NCI-H524 treated with DMSO at 0.1 percent for 48 hours (cell line): ENCODE measurements at places on chromosomes 7 and 10.
A peak's percentile ranks its signal among the peaks of the same experiment; 100 is the strongest.

DNA sequence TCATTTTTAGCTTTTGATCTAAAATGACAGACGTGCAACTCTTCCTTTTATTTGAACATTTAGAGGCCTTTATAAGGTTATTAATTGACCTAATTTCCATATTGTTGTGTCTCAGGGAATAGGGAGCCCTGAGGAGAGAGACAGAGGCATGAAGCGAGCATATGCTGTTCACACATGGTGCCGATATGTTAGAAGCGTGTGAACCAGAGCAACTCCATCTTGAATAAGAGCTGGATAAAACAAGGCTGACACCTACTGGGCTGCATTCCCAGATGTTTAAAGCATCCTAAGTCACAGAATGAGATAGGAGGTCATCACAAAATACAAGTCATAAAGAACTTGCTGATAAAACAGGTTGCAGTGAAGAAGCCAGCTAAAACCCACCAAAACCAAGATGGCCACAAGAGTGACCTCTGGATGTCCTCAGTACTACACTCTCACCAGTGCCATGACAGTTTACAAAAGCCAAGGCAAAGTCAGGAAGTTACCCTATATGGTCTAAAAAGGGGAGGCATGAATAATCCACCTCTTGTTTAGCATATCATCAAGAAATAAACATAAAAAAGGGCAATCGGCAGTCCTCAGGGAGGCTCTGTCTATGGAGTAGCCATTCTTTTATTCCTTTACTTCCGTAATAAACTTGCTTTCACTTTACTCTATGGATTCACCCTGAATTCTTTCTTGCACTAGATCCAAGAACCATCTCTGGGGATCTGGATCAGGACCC lies 80.1 kb downstream of the SEC61G start:
- peak; percentile 13 for DNase-seq

- no peak for DNase-seq
Measured at GRCh38 chr7:213324-213993, 21.1 kb downstream of the FAM20C start.

- no peak for DNase-seq
Measured at GRCh38 chr10:132924046-132924952, 18.1 kb downstream of the CFAP46 start.

- DNase-seq: no peak
Measured at GRCh38 chr7:18225067-18225466, 197.4 kb upstream of the PRPS1L1 start.

GRCh38 chr7:150322833-150323681 lies at the start of the genes ACTR3C and LRRC61:
ACTR3C (minus strand) TSS chr7:150323545; CDS start chr7:150295296, 28,249 bp downstream.
LRRC61 (plus strand) TSS chr7:150323355; CDS start chr7:150336862, 13,507 bp downstream.
- peak; percentile 31 for DNase-seq

DNA sequence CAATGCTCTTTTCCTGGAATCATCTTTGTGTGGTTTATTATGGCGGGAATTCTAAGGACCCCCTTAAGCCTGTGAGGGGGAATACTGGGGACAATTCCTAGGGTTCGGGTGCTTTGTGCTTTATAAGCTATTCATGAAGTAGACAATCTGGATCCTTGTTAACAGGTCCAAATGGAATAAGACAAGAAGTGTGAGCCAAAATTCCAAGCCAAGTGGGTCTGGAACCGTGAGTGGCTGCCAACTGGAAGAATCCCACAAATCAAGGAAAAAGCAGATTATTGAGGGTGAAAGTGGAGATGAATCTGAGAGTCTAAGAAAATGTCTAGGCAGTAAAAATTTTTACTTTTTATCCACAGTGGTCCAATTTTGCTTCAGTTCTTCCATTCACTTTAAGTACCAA lies 136.8 kb downstream of the MDFIC start:
- DNase-seq: no peak

DNA sequence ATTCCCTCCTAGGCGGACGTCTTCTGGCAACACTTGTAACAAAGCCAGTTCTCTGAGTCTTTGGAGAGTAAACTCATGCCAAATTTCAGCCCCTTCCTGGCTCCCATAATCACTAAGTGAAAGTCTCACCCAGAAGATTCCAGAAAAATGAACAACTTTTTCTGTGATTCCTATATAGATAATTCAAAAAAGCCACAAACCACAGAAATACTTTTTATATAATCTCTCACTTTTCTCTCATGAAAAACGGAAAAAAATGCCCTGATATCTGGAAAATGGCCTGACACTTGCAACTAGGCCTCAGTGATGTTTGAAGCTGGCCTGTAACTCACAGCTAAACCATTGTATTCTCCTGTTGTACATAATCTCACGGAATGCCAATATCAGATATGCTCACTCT lies 296.2 kb downstream of the HTR7 start:
- no peak for DNase-seq

GRCh38 chr7:127582361-127582760 lies 3.0 kb downstream of the GCC1 start:
- no peak for DNase-seq

- no peak for DNase-seq
Measured at GRCh38 chr10:33273295-33274002, 61.0 kb downstream of the NRP1 start.

- DNase-seq: no peak
Measured at GRCh38 chr7:130899638-130900401, 165.8 kb upstream of the KLF14 start.

- no peak for DNase-seq
Measured at GRCh38 chr7:3575753-3576531, 274.9 kb downstream of the SDK1 start.

DNA sequence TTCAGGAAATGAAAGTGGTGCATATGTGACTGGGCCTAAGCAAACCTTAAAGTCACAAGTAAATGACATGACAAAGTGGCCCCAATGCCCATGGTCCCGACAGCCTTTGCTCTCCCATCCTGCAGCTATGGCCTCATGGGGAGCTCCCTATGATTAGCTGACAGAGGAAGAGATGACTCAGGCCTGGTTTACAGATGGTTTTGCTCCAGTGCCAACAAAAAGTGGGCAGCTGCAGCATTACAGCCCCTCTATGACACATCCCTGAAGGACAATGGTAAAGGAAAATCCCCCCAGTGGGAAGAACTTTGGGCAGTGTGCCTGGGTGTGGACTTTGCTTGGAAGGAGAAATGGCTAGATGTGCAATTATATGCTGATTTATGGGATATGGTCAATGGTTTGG lies 105.1 kb upstream of the ADCY1 start:
- no peak for DNase-seq

- no peak for DNase-seq
Measured at GRCh38 chr10:70234668-70235447, 1.6 kb upstream of the PPA1 start.

DNA sequence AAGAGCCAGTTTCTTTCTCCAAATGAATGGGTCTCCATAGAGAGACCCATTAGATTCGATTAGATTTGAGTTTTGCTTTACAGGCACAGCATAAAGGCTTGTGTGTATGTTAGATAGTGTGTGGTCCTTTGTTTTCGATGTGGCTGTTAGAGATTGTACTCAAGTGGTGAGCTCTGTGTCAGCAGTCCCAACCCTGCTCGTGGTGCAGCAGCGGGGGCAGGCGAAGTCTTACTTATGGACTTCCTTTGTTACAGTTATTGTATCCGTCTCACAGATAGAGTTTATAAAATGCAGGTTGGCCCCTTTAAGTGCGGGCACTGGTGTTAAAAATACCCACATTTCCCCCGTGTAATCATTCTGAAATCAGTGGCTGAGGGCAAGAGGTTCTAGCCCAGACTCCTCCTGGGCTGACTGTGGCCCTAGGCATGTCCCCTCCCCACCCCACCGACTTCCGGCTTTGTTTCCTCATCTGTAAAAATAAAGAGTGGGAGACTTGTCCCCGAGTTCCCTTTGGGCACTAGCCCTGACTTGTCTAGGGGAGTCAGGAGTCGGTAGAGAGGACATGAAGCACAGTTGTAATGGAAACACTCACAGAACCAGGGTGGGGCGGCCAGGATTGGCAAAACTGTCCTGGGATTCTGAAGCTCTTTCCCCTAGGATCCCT lies 28.6 kb downstream of the MTURN start:
- DNase-seq: no peak

DNA sequence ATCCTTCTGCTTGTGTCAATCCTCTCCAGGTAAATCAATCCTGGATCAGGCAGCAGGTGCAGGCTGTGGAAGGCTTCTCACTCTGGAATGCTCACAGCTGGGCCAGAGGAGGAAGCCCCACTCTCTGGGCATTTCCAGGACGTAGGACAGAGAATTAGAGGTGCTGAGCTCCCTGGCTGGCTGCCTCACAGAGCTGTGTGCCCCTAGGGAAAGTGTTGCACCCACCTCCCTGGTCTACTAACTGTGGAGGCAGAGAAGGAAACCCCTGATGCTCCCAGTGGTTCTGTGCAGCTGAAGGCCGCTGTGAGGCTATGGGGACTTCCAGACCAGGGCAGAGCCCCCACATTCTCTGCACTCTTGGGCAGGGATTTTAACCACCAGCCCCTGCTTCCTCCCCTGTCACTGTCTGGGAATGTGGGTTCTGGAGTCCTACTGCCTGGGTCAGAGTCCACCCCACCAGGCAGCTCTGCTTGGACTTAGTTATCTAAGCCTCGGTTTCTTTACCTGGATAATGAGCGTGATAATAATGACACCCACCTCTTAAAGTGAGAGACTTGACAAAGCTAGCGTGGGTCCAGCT lies 73.5 kb upstream of the EEPD1 start:
- no peak for DNase-seq

DNA sequence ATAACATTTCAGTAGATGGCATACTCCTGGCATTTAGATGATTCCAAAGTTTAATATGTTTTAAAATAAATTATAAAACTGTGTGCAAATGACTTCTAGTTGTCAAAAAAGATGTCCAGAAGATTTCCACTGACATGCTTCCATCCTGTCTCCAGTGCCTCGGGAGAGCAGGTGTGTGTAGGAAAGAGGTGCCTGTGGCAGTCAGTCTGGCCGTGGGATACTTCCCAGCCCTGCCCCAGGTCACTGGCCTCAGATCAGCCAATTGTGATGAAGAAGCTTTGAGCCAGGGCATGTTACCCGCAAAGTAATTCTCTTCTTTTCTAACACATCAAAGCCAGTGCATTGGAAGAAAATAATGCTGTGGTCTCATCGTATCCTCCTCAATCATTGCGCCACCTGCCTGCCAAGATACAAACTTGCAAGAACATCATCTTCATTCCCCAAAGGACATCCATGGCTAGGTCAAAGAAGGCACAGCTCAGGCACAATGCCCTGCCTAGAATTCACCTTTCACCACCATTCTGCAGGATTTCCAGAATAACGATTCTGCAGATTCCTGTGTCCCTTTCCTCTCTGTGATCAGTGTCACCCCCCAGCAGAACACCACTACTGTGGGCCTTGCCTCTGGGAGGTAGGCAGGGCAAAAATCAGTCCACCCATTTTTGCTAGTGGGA lies 6.3 kb upstream of the KCNMA1 start:
- DNase-seq: no peak

GRCh38 chr7:29977886-29978651 lies 11.5 kb downstream of the SCRN1 start:
- no peak for DNase-seq

GRCh38 chr7:34727464-34727995 lies 69.5 kb downstream of the NPSR1 start:
- no peak for DNase-seq

DNA sequence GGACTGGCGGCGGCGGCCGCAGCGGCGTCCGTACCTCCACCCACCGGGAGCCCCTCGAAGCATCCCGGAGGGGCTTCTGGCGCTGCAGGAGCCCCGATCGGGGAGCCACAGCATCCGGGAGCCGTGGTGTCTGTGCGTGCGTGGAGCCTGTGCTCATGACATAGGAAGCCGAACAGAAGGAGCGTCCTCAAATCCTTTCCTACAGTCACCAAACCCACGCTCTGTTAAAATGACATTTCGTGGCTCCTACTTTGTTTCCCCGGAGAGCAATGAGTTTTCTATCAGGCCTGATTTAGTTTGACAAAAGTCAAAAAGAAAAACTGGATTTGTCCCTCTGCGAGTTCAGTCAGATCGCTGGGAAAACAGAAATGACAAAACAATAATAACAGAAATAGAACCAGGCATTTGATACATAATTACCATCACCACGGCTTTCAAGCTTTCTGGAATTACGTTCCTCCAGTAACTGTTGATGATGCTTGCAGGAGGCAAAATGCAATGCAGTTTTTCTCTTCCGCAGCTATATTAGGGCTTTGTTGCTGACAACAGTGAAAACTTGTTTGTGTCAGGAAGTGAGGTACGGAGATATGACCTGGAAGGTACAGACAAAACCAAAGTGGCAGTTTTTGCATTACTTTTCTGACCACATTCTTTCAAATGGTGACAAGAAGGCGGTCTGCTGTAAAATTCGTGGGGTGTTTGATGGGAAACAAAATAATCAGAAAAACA lies 219.3 kb upstream of the MKLN1 start:
- DNase-seq: no peak

DNA sequence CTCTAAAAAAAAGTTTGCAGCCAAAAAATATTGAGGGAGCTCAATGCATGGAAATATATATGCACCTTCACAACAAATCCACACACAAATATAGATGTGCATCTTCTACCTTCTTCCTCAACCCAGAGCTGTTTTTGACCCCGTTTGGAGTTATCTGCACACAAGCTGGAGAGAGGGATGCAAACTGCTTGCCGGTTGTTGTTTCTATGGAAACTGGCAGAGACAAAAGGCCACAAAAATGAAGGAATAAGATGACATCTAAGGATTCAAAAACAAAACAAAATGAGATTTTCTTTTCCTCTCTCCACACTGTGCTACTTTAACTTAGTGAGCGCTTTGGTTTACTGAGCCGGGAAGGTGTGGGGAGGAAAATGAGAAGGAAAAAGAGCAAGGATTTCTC lies 210.2 kb upstream of the AGK start:
- DNase-seq: no peak

DNA sequence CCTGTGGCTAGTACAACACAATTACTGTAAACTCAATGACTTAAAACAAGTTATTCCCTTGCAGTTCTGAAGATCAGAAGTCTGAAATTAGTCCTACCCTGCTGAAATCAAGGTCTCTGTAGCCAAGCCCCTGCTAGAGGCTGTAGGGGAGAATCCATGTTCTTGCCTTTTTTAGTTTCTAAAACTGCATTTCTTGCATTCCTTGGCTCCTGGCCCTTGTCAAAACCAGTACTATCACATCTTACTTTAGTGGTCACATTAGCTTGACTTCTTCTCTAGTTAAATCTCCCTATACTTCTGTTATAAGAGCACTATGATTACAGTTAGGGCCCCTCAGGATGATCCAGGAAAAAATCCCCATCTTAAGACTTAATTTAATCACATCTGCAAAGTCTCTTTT lies 567.0 kb downstream of the GFRA1 start:
- no peak for DNase-seq

DNA sequence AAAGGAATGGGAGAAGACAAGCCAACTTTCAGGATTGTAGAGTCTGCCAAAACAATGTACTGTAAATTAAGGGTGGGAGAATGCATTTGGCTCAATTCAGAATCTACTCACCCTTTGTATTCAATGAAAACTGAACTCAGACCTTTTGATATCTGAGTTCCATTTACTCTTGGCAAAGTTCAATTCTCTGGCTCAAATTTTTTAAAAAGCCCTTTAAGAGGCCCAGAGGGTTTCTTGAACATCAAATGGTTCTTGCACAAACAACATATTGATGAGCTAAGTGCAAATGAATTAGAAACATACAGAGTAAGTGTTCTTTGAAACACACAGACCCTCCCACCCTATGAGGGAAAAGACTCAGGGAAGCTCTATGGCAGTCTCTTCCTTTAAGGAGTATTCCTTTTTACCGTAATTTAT lies 5.2 kb upstream of the XPNPEP1 start:
- no peak for DNase-seq

- DNase-seq: no peak
Measured at GRCh38 chr10:131737543-131738395, 163.0 kb upstream of the PPP2R2D start.

GRCh38 chr7:80439894-80440821 lies 71.7 kb downstream of the GNAT3 start:
- no peak for DNase-seq

GRCh38 chr7:158108646-158109293 lies 478.9 kb downstream of the PTPRN2 start:
- DNase-seq: no peak
